ENCODE measurements at places on chromosomes 12 and 14.

GRCh38 chr12:104154806-104155205, 16.8 kb upstream of the NFYB start:
- no peak for DNase-seq

DNA sequence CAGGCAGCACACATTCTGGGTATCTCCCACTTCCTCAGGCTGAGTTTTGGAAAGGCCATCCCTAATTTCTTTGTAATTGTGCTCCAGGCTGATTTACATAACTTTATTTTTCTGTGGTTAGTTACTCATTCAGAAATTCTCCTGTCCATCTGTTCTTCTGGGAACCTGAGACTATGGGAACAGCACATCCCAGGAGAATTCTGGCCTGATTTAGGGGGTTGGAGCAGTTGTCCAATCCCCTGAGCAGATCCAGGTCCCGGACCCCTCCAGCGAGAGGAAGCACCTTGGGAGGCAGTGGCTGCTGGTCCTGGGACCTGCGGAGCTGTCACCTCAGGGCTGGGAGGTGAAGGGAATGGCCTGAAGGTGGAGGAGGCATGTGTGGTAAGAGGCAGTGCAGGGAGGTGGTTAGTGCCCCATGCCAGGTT, 40.4 kb downstream of the TSPAN9 start:
- no peak for DNase-seq

- no peak for DNase-seq
Observed at GRCh38 chr12:46332260-46332659, 40.3 kb downstream of the SLC38A2 start.

GRCh38 chr12:114445401-114446323, 39.7 kb upstream of the TBX5 start:
- no peak for DNase-seq

GRCh38 chr14:72560331-72560730, 333.6 kb downstream of the DPF3 start:
- no peak for DNase-seq

GRCh38 chr12:76555231-76555767, 4.3 kb downstream of the OSBPL8 start:
- no peak for DNase-seq

DNA sequence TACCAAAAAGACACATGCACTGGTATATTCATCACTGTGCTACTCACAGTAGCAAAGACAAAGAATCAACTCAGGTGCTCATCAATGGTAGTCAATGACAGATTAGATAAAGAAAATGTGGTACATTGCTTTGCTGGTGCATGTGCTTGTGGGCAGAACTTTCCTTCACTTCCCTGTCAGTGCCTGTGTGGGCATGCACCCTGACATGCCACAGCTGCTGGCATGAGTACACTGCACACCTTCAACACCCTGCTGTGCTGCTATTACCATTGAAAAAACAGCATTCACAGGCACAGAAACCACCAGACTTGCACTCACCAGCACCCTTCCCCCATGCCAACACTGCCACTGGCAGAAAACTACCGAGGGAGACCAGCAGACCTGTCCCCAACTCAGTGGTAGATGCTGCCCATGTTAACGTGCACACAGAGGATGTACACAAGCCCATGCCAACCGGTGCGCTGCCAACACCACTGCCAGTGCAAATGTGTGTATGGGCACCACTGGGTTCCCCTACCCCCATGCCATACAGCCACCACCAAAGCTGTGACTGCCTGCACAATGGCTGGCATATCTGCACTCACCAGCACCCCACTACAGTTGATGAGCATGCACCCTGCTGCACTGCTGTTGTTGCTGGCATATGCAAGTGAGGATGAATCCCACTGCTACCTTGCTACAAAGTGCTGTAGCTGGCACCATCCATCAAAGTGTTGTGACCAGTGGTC, 57.4 kb downstream of the APOBEC1 start:
- DNase-seq, result no peak

GRCh38 chr14:25833341-25834126, 764.3 kb downstream of the NOVA1 start:
- DNase-seq, result peak; percentile 53

DNA sequence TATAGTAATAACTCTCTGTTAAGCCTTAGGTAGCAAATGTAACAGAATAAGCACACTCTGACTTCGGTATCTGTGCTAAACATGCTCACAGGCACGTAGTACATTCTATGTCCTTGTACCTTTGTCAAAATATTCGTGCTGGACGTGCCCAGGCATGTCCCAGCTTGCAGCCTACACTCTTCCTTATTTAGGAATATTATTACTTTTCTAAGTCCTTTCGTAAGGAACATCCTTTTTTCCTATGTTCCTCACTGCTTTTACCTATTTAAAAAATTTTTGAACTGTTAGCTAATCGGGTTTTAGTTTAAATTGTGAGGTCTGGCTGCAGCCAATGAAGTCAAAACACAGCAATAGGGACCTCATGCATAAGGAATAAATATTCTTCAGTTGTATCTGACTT, 24.1 kb upstream of the UBC start:
- no peak for DNase-seq

DNA sequence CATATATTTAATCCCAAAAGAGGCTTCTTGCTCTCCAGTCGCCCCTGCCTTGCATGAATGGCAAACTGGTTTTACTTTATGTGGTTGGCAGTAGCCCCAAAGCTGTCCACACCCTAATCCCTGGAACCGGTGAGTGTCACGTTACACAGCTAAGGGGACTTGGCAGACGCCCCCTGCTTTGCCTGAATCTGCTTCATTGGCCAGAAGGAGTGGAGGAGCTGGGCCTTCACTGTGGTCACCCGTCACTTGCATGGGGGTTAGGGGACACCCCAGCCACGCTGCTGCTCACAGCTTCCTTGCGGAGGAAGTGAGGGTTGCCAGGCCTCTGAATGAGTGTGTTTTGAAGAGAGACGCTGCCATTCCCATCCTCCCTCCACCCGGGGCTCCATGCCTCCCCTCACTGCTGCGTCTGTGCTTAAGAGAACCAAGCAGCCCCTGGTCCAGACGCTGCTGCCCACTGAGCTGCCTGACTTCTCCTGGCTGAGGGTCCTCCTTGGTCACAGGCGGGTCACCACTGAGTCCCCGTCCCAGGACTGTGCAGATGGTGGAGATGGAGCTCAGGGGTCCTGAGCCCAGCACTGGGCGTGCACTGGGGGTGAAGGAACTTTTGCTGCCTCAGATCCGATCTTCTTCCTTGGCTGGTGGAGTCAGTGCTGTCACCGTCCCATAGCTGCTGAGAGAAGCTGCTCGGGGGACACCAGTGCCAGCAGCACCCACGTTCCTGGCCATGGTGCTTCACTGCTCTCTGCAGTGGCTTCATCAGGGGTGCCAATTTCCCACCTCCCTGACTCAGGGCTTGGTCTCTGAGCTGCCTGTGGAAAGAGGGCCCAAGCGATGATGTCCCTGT, 39.8 kb downstream of the GALNT9 start:
- DNase-seq, result no peak

Measured in mesothelial cell of epicardium (in vitro differentiated cells).